Kidney capillary endothelial cell (primary cell): ENCODE measurements at places on chromosomes 7 and 10.

- DNase-seq, result no peak
These were observed 17.7 kb downstream of the IL15RA start for GRCh38 chr10:5959581-5960069.

DNA sequence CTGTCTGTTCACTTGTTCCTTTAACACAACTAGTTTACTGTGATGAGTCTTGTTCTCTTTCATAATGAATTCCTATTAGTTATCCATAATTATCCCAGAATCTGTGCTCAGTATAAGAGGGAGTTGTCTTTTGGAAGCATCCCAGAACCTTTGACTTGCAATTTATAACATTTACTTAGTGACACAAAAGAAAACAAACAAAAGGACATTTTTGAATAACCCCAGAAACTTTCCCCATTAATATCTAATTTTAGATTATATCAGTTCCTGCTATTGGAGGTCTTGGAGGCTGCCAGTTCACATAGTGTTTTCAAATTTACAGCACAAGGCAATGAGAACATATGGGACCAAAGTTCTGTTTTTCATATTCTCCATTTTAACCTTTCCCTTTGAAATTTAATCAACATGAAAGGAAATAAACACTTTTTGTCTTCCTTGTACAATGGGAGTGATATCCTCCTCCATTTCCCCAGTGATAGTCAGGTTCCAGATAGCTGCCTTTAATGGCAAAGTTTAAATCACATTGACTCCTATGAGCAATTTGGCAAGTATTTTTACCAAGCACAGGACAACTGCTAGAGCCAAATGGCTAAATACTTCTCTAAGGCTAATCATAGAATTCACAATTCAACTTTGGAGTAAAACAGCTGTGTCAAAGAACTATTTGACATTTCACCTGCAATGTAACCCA is 37.1 kb upstream of the GNAT3 start:
- no peak for DNase-seq

GRCh38 chr7:51321961-51322515 is 5.4 kb upstream of the COBL start:
- DNase-seq, result no peak

GRCh38 chr10:77532068-77532467 is 105.5 kb downstream of the KCNMA1 start:
- DNase-seq, result no peak

DNA sequence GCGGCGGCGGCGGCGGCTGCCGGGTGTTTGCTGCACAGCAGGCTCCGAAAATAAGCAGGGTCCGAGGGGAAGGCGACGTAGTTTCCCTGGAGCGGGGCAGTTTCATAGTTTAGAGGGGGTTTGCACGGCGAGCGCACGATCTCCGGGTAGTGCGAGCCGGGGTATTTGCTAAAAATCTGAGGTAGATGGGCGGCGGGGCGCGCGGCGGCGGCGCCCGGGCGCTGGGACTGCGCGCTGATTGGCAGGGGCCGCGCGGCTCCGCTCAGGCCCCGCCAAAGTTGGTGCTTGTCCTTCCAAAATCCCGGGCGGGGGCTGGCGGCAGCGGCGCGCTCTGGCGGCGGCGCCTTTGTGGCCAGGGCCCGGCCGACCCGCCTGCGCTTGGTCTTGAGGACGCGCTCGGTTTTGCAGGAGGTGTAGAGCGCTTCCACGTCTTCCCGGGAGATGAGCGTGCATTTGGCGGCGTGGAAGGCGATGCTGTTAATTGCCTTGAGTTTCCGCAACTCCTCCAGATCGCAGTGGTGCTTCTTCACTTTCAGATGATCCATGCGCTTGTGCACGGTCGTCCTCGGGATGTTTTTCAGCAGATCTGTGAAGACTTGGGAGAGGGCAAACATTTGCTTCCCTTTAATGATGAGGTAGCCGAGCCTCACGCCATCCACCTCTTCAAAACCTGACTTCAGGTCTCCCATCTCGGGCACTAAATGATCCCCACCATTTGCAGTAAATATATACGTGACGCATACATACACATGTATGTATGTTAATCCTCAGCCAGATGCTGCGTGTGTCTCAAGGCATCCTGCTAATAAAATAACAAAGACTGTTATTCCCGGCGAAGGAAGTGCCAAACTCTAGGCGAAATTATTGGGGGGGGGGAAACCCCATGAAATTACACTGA is 8.1 kb downstream of the SKIDA1 start:
- no peak for DNase-seq

GRCh38 chr7:64881461-64882287 is 21.4 kb upstream of the ZNF273 start:
- DNase-seq, result no peak

DNA sequence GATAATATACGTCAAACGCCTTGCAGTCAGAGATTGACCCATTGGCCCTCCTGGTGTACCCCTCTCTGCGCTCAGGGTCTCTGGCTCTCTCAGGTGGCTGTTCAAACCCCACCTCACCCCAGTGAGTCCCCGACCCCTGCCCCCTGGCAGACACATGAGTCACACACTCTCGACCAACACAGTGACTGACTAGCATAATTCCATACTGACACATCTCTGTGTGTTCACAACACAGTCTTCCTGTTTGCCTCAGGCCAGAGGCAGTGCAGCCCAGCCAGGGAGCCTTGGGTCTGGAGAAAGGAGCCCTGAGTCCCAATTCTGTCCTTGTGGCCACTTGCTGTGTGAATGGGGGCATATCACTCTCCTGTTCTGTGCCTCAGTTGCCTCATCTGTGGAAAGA is 40.1 kb downstream of the PALD1 start:
- DNase-seq, result peak; percentile 85
